Stimulated activated CD4-positive, alpha-beta T cell treated with anti-CD3 and anti-CD28 coated beads, Interleukin-15, amount 100 ng/mL, for 48 hours (primary cell): ENCODE measurements at places on chromosomes 1 and 21.

GRCh38 chr1:198122693-198123092, 34.1 kb upstream of the NEK7 start:
- DNase-seq, result no peak

DNA sequence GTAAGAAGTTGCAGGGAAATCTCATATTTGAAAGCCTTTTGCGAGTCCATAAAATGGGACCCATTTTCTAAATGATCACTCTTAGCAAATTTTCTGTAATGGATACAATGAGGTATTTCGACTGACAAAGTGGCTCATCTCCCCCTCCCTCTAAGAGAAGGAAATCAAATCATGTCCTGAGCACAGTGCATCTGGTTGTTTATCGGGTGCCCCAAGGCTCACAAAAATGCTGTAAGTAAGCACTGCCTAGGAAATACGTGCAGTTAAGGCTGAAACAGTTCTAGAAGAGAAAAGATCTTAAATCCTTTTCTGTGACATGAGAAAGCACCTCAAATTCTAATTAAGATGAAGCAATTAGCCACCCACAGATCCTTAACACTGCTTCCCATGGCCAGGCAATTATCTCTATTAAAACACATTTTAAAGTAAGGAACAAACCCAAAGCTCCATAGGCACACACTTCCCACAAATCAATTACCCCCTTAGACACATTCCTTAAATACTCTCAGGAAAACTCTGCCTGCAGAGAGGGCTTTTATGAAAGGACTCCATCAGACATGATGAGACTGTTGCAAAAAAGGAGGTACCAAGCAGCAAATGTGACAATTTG, 216.3 kb downstream of the KCNH1 start:
- DNase-seq, result no peak

DNA sequence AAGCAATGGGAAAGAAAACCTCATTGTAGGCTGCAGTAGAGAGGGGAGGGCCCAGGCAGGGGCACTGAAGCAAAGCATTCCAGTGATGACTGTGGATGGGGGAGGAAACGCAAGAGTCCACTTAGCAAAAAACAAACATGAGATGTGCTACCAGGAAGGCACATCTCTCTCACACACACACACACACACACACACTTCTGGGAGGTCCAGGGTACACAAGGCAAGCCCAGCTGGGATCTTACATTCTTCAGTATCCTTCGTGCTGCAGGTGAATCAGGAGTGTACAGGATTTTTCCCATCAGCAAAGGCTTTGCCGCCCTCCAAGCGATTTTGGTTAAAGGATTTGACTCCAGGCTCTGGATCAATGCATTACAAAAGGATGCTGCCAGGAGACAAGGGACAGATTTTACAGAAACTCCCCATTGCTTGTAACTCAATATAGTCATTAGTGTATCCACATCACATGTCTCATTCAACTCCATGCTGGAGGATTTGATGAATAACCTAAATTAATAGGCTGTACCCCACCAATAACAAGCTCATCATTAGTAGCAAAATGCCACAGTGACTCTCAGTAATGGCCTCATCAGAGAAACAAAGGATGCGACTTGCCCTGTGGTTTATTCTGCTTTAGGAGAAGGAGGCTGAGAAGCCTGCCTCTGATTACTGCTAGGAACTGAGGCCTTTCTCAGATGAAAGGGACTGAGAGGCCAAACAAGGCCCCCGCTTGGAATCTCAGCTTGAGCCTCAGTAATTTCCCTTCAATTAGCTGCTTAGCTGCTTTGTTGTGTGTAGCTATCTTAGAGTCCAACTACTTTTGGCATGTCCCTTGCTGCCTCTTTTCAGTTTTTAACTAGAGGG, 41.6 kb downstream of the ABCA4 start:
- no peak for DNase-seq

DNA sequence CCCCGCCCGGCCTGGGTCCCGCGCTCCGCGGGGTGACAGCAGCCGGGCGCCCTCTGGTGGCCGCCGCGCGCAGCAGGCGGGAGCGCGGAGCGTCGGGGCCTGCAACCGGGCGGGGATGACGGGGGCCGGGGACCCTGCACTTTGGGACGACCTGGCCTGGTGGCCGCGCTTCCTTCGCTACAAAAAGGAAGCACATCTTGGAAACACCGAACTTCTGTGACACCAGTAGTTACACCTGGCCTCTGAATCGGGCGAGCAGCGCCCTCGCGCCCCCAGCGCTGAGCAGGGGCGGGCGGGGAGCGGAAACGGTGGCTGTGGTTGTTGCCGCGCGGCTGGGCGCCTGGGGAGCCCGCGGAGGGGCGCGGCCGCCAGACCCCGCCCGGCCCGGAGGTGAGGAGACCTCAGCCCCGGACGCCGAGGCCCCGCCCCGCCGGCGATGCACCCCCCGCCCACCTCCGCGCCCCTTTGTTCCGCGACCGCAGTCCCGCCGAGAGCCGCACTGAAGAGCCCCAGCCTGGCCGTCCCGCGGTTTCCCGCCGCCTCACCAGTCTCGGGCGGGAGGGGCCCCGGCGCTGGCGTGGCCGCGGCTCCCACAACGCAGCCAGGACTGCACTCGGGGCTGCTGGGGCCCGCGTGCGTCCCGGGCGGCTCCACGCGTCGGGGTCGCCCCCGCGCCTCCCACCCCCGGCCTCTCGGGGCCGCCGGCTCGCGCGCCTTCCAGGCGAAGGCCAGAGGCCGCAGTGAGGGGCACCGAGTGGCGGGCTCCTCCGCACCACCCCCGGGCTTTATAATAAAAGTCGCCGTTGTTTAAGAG, 59.3 kb downstream of the H3-3A start:
- DNase-seq, result peak; percentile 70

DNA sequence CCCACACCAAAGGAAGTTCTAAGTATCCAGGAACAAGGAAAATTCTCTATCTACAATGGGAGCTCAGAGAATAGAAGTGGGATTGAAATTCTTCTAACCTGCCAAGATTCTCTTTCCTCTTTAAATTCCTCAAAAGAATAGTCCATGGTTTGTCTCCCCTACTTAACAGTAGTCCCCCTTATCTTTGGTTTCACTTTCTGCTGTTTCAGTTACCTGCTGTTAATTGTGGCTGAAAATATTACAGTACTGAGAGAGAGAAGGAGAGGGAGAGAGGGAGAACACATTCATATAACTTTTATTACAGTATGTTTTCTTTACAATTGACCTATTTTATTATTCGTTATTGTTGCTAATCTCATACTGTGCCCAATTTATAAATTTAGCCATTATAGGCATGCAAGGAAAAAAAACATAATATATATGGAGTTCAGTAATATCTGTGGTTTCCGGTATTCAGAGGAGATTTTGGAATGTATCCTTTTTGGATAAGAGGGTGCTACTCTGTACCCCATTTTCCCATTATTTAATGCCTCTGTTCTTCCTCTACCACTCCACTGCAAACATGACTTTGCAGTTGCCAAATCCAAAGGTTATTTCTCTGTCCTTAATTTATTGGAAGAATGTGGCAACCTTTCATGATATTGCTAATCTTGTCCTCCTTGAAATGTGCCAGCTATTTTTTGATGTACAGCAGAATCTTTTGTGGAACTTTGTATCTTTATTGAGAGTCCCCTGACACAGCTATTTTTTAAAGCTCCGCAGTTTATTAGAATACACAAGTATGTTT, 68.0 kb downstream of the USP25 start:
- no peak for DNase-seq

DNA sequence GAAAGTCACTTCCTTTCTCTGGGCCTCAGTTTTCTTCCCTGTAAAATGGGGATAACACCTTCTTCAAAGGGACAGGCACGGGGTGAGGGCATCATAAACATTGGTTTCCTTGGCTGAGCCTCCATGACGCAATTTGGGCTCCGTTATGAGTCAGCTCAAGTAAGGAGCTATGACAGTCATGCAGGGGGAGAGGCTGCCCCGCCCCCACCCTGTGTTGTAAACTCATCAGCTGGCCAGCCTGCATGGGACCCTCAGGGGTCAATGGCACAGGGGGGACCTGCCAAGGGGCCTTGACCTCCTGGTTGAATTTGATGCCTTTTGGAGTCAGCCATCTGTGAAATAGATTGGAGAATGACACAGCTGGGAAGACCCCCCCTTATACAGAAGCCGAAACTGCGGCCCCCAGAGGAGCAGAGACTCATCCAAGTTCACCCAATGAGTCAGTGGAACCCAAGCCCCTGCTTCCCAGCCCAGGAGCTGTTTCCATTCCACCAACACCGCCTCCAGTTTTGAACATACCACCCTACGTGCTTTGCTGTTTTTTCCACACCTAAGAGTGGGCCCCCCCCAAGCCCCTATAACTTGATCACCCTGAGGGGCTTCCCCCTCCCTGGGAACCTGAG, 36.8 kb upstream of the RUNX3 start:
- peak; percentile 82 for DNase-seq

DNA sequence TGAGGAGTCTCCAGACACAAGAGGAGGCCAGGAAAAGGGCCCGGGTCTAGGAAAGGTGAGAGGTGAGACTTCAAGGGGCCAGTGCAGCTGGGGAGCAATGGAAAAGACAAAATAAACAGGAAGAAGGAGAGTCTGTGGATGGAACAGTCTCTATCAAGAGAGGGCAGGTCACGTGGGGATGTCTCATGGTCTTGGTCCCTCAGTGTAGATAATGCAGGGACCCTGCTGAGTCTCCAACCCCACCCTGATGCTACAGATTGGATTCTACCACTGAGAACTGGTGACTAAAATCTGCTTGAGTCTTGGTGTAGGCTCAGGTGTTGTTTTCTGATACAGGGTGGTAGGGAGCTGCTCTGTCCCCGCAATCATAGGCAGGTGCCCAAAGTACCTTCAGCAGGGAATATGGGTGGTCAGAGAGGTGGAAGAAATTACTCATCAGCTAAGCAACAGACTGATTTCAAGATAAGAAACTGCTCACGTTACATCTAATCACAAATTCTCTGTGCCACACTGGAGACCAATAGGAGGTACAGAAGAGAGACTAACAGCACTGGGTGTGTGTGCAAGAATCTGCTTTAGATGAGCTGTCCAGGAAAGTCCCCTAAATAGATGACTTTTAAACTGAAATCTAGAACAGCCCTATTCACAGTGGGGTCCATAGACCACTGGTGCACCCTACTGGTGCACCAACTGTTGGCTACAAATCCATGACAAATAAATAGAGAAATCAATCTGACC, 101.5 kb upstream of the TLR5 start:
- no peak for DNase-seq

DNA sequence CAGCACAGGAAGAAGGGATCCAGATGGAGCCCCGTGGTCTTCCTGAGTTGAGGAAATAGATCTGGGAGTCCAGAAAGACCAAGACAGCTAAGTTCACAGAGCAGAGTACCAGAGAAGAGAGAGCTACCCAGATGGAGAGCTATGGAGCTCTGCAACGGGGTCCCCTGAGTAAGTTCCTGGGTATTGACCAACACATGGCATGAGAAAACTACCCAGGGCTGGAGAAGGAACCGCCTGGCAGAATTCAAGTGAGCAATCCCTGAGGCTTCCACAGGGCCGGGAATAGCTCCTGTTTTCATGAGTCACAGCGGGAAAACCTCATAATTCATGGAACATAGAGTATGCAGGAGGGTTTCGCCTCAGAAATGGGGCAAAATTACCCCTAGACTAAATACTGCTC, 19.7 kb downstream of the STPG1 start:
- DNase-seq, result no peak

GRCh38 chr1:6942990-6943389, 157.7 kb downstream of the CAMTA1 start:
- no peak for DNase-seq

DNA sequence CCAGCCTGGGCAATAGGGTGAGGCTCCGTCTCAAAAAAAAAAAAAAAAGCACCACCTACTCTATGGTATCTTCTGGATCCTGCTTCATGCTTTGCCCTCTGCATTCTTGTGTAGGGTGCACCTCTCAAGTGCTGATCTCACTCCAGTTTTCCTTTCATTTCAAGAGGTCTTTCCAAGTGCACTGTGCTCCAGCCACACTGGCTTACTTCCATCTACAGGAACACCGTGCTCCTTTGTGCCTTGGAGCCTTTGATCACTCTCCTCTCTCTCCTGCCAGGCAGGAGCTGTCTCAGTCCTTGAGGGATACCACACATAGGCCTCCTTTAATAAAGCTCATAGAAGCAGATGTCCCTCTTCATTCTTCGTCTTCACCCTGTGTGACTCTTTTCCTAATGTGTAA, 55.4 kb upstream of the GREM2 start:
- DNase-seq, result no peak

- no peak for DNase-seq
These were observed 43.8 kb upstream of the MARK1 start for GRCh38 chr1:220484135-220484534.

DNA sequence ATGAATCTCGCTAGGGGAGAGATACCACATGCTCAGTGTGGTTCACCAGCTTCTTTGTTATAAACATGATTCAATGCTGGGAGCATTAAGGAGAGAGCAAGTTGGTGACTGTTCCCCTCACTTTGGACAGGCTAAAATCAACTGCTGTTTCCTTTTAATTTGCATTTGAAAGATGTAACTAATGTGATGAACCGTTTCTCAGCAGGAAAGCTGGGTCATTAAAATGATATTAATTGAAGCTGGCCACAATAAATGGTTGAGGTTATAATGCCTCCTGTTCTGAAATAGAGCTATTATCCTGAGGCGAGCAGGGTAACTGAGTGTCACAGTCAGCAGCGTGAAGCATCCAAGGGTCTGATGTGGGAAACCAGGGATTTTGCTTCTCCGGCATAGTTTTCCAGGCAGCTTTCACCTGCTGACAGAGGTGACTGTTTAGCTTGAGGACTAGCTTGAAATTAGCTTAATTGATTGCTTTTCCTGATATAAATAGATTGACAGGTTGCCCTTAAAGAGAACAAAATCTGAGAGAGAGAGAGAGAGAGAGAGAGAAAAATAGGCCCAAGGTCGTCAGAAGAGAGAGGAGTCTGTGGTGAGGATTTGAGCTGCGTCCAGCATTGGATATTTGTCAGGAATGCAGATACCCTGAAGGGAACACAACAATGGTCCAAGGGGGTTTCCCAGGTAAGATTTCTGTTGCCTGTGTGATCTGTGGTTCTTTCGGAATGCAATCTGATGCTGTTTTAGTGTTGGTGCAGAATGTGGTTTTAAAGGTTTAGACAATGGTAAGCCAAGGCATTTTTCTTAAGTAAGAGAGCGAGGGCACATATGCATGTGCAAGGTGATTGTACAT, 209.7 kb downstream of the PATJ start:
- DNase-seq, result no peak

- DNase-seq, result no peak
These were observed 11.0 kb downstream of the DNM3 start for GRCh38 chr1:171852272-171852671.

GRCh38 chr1:230919207-230919606, 50.9 kb upstream of the C1orf198 start:
- DNase-seq, result no peak
